NCI-H1930 (cell line): ENCODE measurements at places on chromosomes 16 and 17.
A peak's percentile ranks its signal among the peaks of the same experiment; 100 is the strongest.

DNA sequence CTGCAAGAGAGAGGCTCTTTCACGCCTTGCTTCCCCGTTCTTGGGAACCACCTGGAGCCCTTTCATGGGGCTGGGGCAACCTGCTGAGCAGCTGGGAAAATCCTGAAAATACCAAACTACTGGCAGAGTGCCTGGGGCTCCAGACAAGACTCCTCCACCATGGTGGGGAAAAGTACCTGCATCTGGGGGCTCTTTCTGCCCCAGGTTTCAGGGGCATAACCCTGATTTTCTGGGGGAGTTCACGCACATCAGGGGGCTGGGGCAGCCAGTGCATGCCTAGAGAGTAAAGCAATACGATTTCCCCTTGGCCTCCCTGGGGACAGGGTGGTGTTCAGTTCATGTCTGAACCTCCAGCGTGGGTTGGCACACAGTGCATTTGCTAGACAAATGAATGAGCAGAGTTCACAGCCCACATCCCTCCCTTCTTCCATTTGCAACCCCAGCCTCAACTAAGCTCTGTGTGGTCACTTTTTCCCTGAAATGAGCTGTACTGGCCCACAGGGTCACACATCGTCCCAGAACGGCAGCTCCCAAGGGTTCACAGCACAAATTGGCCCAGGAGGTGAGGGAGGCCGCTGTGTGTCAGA lies 5.2 kb upstream of the CDC42EP4 start:
- DNase-seq: no peak

GRCh38 chr17:8944748-8945147 lies 20.8 kb downstream of the PIK3R5 start:
- no peak for DNase-seq

GRCh38 chr16:88780142-88781062 lies 4.6 kb downstream of the PIEZO1 start:
- DNase-seq: no peak

DNA sequence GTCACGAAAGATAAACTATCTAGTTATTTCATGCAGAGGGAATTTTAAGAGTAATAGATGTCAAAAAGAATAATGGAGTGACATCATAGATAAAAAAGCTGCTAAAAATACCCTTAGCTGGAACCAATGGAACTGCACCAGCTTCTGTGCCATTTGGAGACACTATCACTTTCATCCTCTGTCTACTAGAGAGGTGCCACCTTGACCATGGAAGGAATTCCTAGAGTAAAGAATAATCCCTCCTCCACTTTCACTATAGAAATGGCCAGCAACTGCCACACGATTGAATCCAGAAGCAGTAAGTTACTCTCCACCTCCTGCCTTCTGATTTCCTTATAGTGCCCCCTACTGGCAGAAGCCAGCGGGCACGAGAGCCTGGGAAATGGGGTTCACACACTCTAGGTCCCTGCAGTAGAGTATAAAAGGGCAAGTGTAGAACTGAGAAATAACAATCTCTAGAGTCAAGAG lies 2.8 kb upstream of the ALDH3A2 start:
- DNase-seq: peak; percentile 13

GRCh38 chr16:57805176-57805575 lies 2.9 kb upstream of the KIFC3 start:
- no peak for DNase-seq

- no peak for DNase-seq
These were observed 1002.9 kb downstream of the KCNJ18 start for GRCh38 chr17:22695228-22695619.

DNA sequence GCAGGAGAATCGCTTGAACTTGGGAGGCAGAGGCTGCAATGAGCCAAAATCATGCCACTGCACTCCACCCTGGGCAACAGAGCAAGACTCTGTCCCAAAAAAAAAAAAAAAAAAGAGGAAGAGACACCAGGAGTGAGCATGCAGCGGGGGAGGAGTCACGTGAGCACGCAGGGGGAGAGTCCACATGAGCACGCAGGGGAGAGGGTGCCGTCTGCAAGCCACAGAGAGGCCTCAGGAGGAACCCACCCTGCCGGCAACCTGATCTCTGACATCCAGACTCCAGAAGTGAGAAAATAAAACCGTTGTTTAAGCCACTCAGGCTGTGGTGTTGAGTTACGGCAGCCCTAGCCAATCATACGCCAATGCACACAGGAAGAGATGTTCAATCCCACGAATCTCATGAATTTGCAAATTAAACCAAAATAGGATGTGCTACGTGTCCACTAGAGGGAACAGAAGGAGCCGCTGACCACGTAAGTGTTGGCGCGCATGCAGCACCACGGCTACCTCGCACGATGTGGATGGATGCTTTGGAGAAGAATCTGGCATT lies 42.2 kb downstream of the CCDC57 start:
- no peak for DNase-seq

DNA sequence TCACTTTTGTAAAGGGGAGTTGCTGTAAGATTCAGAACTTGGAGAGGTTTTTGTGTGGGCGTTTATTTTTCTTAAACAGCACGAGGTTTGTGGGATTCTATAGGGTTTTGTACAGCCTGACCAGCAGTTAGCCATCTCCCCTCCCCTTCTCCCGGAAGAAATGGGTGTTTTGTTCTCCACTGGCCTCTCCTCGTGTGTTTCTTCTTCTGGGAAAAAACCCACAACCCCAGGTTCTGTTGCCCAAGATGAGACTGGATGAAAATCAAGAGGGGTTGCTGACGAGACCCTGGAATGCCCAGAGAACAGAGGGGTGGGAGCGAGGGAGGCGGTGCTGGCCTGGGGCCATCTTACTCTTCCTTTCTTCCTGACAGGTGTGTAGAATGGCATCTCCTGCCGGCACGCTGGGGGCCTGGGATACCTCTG lies 186.1 kb downstream of the MSI2 start:
- DNase-seq: no peak

DNA sequence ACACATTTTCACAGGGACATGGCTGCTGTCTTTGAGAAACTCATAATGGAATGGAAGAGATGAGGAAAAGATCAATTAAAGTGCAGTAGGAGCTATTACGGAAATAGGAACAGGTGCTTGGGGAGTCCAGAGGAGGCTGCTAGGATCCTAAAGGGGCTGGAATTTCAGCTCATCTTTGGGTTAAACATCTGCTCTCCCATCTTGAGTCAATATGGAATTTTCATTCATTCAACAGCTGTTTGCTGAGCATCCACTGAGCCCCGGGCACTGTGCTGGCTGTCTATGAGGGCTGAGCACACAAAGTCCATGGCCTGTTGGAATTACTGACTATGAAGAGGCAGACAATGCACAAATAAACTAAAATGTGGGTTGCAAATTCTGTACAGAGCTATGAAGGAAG lies 47.9 kb downstream of the ASIC2 start:
- DNase-seq: no peak

DNA sequence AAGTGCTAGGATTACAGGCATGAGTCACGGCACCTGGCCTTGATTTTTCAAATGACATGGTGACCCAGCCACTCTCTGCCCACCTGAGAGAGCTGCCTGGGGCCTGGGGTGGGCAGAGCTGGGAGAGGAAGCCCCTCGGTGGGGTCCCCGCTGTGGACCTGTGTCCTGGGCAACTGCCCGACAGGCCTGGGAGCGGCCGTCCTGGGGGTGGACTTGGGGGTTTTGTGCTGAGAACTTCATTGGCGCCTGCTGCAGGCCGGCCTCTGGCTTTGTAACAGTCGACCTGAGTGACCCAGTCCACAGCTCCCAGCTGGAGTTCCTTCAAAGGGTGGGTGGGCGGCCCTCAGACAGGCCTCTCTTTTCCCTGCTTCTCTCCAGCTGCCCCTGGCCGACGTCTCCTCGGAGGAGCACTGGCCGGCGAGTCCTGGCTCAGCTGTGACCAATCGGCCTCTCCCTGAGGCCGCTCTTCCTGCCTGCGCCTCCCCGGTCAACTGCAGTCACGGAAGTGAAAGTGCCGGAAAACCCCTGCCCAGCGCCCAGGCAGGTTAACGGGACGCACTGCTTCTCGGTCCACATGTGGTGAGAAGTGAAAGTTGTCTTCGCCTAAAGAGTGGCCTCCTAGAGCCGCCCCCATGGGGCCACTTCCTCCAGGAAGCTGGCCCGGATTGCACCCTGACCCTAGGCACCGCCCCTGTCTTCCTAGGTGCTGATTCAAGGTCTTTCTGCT lies 5.5 kb downstream of the CBFA2T3 start:
- DNase-seq: no peak

GRCh38 chr16:16137110-16137509 lies 86.2 kb downstream of the ABCC6 start:
- DNase-seq: no peak

DNA sequence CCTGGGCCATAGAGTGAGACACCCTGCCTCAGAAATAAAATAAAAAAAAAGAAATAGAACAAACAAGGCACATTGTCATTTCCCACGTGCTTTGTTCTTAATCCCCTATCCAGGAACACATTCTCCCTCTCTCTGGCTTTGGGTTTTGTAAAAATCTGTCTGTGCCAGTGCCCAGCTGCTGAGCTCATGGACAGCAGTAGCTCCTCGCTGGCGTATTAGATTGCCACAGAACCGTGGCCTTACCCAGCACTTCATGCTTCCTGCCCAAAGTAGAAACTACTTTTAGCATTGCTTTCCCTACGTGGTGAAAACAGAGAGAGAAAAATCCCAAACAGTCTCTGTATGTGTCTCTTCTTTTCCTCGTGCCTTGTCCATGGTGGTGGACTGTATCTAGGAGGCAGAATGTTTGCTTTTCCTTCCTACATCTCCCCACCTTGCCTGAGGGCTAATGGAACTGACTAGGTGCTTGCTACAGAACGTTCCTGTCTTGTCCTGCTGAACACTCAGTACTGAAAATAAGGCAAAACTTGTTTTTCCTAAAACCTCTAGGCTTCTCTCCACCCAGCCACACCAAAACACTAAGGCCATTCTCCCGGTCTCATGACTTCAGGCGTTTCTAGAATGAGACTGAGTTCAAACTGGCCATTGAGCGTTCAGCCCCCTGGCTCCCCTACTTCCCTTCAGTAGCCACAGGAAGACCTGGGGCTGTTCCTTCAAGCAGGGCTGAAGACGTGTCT lies 26.1 kb downstream of the MNT start:
- no peak for DNase-seq

DNA sequence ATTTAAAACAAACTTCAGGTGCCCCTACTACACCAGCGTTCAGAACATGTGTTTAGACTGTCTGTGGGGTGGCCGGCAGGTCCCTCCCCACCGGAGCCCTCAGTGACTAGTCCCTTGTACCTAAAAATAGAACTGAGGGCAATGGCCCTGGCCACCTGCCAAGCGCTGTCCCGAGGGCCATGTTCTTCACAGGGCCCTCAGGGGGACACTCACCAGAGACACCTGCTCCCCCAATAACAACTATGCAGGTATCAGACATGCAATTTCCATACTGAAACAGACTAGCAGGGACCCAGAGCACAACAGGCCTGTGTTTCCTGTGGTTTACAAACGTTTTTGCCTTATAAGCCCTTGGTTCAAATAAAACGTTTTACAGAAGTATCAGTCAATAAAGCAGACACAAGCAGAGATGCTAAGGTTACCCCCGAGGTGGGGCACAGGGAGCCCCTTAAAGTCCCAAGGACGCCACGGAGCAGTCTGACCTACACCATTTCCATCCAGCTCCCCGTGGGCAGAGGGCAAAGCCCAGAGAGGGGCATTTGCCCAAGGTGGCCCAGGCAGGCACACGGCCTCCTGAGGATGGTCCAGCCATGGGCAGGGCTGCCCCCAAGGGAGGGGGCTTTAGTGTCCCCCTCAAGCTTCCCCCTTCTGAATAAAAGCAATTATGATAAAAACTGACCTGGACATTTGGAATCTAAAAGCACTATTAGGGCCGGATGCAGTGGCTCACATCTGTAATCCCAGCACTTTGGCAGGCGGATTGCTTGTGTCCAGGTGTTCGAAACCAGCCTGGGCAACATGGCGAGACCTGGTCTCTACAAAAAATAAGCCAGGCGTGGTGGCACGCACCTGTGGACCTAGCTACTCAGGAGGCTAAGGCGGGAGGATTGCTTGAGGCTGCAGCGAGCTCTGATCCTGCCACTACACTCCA lies 896 bp upstream of the MYLK3 start:
- no peak for DNase-seq

DNA sequence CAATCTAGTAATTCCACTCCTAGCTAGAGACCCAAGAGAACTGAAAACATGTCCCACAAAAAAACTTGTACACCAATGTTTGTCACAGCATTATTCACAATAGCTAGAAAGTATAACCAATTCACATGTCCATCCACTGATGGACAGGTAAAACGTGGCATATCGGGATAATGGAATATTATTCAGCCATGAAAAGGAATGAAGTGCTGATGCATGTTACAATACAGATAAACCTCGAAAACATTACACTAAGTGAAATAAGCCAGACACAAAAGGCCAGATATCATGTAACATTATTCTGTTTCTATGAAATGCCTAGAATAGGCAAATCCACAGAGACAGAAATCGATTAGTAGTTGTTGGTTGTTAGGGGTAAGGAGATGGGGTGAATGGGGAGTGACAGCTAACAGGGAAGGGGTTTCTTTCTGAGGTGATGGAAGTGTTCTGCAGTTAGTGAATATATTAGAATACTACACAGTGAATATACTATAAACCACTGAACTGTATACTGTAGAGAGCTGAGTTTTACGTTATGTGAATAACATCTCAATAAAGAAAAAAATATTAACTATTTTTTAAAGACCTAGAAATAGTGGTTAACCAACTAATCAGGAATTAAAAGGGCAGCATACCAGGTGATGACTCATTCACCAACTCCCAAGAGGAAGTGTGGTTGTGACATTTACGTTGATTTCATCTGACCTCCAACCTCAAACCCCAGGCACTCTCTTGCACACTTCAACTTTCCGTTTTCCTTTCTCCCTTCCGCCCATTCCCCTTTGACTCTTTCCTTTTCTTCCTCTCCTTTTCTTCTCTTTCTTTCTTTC lies 48.6 kb downstream of the GAS7 start:
- DNase-seq: no peak

- no peak for DNase-seq
These were observed 12.7 kb upstream of the FOXF1 start for GRCh38 chr16:86497551-86498021.
